ENCODE measurements at places on chromosomes 2 and 18.
A peak's percentile ranks its signal among the peaks of the same experiment; 100 is the strongest.

DNA sequence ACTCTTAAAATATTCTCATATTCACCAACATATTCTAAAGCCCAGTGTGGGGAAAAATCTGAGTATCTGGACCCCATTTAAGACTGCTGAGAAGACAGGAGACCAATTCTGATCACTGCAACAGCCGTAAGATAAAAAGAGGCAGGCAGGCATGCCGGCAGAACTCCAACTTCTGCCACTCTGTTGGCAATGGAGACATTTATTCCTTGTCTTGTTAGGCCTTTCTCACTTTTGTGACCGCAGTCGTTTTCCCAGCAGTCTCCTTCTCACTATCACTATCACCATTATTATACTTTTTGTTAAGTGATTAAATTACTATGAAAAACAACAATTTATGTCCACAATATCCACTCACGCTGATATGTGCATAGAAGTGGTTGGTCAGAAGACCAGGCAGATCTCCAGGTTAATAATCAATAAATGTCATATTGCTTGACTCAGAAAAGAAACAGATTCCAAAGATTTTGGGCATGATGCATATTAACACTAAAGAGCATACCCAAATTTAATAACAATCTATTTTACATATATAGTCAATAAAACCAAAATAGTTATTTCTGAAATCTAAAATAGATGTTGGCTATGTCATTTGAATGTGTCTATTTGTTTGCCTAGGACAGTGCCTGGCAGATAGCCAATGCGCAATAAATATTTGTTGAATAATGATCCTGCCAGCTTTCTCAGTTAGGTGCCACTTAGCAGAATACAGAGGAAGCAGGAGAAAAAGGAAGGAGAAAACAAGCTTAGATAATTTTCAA is 38.2 kb downstream of the SESTD1 start:
- no peak for DNase-seq

DNA sequence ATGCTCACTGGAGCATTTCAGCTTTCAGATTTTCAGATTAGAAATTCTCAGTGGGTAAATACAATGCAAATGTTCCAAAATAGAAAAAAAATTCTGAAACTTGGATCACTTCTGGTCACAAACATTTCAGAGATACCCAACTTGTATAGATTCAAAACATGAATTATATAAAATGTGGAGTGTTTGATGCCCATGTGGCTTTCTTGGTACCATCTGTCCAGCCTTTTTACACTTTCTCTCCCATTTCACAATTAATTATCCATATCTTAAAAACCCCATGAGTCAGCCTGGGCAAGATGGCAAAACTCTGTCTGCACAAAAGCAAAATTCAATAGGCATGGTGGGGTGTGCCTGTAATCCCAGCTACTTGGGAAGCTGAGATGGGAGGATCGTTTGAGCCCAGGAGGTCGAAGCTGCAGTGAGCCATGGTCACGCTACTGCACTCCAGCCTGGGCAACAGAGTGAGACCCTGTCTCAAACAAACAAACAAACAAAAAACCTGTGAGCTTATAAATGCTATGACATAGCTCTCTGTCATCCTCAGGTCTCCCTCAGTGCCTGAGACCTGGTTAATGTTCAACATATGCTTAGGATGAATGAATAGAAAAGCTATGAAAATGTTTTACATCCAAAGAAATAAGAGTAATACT is 146.3 kb upstream of the TTC39C start:
- no peak for DNase-seq

- DNase-seq: peak; percentile 84
These were observed 1.5 kb downstream of the PROM2 start for GRCh38 chr2:95275601-95276243.

DNA sequence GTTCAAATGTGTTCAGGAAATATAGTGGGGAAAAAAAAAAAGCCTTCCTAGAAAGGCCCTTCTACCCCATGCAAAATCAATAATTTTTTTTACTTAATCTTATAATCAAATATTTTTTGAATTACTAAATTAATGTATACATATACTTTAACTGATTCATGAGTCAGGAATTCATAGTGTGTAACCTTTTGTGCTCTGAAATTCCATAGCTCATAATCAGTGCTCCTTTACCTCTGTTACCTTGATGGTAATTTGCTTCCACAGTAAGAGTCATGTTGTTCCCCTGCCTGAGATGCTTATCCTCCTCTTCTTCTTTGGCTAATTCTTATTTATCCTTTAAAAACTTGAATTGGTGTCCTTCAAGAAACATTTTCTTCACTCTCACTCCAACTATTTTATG is 414.2 kb downstream of the THSD7B start:
- no peak for DNase-seq

- DNase-seq: no peak
These were observed 64.6 kb downstream of the RALBP1 start for GRCh38 chr18:9539938-9540337.

All from lower leg skin (tissue), 4 donors.